ENCODE measurements at places on chromosomes 7 and 10.

DNA sequence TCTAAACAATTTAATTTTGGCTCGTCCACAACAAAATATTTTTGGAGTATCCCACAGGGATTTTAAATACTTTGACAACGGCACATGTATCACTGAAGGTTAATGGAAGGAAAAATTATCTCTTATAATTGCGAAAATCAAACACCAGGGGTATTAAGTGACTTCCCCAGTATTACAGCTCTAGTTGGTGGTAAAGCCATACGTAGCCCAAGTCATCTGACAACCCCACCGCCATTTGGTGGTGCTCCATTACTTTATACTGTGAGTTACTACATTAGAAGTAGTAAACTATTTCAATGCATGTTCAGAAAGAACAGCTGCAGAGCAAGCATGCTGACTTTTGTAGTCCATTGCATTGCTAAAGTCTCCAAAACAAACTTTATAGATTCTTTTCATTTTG lies 179.7 kb downstream of the HGF start:
- DNase-seq: no peak

DNA sequence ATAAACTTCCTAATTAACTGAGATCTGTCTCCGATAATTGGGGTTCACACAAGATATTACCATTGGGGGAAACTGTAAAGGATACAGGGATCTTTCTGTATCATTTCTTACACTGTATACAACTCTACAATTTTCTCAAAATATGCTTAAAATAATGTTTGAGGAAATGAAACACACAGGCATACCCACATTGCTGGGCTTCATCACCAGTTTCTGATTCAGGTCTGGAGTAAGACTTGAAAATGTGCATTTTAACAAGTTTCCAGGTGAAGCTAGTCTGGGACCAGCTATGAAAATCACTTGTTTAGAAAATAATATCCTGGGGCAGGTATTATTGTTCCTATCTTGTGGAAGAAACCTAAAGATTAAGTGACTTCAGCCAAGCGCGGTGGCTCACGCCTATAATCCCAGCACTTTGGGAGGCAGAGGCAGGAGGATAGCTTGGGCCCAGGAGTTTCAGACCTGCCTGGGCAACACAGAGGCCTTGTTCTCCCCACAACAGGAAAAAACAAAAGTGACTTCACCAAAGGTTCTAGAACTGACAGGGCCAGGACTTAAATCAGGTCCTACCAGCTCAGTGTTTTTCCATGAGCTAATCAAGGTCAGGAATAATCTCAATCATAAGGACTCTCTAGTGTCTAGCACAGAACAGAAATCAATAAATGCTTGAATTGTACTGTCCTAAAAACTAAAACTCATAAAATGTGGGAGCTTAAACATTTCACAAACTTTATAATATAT lies 12.6 kb downstream of the TOMM7 start:
- DNase-seq: no peak

- no peak for DNase-seq
These were observed 74.1 kb downstream of the VWA2 start for GRCh38 chr10:114313139-114313538.

DNA sequence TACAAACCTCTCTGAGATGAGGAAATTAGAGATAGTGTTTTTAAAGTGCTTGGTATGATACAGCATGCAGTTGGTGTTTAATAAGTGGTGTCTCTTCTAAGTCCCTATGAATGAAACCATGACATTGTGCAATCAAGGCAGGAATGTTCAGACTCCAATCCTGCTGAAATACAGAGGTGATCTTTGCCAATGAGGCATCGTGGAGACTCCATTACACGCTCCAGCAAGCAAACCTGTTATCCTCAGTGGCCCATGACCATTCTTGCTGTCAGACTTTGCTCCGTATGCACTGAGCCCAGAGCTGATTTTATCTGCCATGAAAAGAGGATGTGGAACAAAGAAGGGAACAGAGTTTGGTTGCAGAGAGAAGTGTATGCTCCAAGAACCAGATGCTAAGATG lies 47.3 kb downstream of the CDHR3 start:
- no peak for DNase-seq

DNA sequence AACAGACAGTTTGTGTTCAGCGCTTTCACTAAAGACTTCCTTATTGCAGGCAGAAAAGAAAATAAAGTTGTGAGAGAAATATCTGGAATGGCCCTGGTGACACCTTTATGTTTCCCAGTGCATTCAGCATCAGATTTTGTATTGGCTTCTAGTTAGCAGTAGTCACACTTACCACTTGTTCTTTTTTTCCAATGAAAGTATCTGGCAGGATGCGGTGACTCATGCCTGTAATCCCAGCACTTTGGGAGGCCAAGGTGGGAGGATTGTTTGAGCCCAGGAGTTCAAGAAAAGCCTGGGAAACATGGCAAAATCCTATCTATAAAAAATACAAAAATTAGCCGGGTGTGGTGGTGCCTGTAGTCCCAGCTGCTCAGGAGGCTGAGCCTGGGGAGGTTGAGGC lies 649.6 kb downstream of the LRMDA start:
- no peak for DNase-seq

DNA sequence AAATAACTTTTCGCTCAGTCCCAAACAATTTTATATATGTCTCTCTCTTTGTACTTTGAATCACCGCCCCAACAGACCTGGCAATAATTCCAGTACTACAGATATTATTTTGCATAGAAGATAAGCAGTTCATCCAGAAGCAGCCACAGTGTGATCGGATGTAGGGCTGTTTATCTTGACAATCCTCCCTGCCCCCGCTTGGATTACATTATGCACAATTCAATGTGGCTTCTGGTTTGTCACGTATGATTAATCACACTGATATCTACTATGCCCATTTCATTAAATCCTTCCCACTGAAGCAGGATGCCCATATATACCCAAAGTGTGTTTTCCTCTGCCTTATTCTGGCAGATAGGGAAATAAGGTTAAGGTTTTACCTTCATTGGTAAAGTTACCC lies 115.2 kb downstream of the PDE1C start:
- DNase-seq: no peak

GRCh38 chr7:158108646-158109293 lies 478.9 kb downstream of the PTPRN2 start:
- no peak for DNase-seq
